ENCODE measurements at places on chromosomes 6 and 20. TPM values are rescaled to one million over a fixed set of nuclear protein-coding genes. Genes with fewer than 3 reads are reported as not detected.

TGM3 gene
- 0.25 TPM for total RNA-seq

POU5F1 gene
- total RNA-seq, result not detected

FAXC gene
- total RNA-seq, result 42.8 TPM

MARCKS gene
- total RNA-seq, result 269 TPM

UBE2C gene
- 3.2 TPM for total RNA-seq

TMEM14C gene
- 22.1 TPM for total RNA-seq

PSMB8 gene
- total RNA-seq, result 2.0 TPM

TFEB gene
- total RNA-seq, result 2.7 TPM

IER3 gene
- 1.7 TPM for total RNA-seq

HUS1B gene
- 0.74 TPM for total RNA-seq

EYS gene
- 2.0 TPM for total RNA-seq

MRAP2 gene
- total RNA-seq, result 2.5 TPM

NKX2-4 gene
- not detected for total RNA-seq

KCNK16 gene
- total RNA-seq, result not detected

EDN3 gene
- 2.2 TPM for total RNA-seq

TFAP2C gene
- 3.9 TPM for total RNA-seq

MUC21 gene
- total RNA-seq, result not detected

HMGN3 gene
- total RNA-seq, result 48.7 TPM

SEMG1 gene
- total RNA-seq, result not detected

OXT gene
- not detected for total RNA-seq

GSTA2 gene
- not detected for total RNA-seq

SEL1L2 gene
- total RNA-seq, result under 0.01 TPM

PRR18 gene
- total RNA-seq, result 0.25 TPM

FOXQ1 gene
- total RNA-seq, result 1.7 TPM

ADTRP gene
- total RNA-seq, result 0.98 TPM

MUCL3 gene
- not detected for total RNA-seq

RNF39 gene
- total RNA-seq, result not detected

SSTR4 gene
- total RNA-seq, result not detected

TSPO2 gene
- total RNA-seq, result not detected

UNC93A gene
- total RNA-seq, result not detected

DYNLT1 gene
- 46.5 TPM for total RNA-seq

FAM83D gene
- total RNA-seq, result 2.0 TPM

SNPH gene
- 13.5 TPM for total RNA-seq

KIAA1755 gene
- 2.5 TPM for total RNA-seq

SLC24A3 gene
- total RNA-seq, result 21.4 TPM

PRSS16 gene
- not detected for total RNA-seq

C4B gene
- total RNA-seq, result 14.5 TPM

NFATC2 gene
- total RNA-seq, result 0.49 TPM

PPIL6 gene
- 21.1 TPM for total RNA-seq

CFAP206 gene
- total RNA-seq, result 1.2 TPM

HLA-DRB1 gene
- total RNA-seq, result 1.7 TPM

PBOV1 gene
- total RNA-seq, result not detected

CPXM1 gene
- total RNA-seq, result 10.1 TPM

PRL gene
- total RNA-seq, result not detected

TMEM244 gene
- 1.2 TPM for total RNA-seq

OLIG3 gene
- total RNA-seq, result not detected

KIF3B gene
- total RNA-seq, result 94.2 TPM

PKHD1 gene
- total RNA-seq, result under 0.01 TPM

TRIM40 gene
- not detected for total RNA-seq

ZNF311 gene
- 6.1 TPM for total RNA-seq

TCF15 gene
- total RNA-seq, result 0.49 TPM

CRISP3 gene
- total RNA-seq, result not detected

SIGLEC1 gene
- 0.25 TPM for total RNA-seq

Measured in temporal lobe (tissue), 4 donors.